Cardiac ventricle fibroblast (primary cell): ENCODE measurements at places on chromosomes 6 and 20. TPM values are rescaled to one million over a fixed set of nuclear protein-coding genes. Genes with fewer than 3 reads are reported as not detected.

Gene KCNK15
- total RNA-seq = 2.3 and 2.5 TPM in 2 replicates

Gene CENPW
- 0.64 and 0.94 TPM in 2 replicates for total RNA-seq

Gene PROKR2
- not detected in 2 replicates for total RNA-seq

Gene ADAM33
- total RNA-seq = 14.1 and 14.8 TPM in 2 replicates

Gene SPATS1
- not detected in 2 replicates for total RNA-seq

Gene GSTA2
- not detected in 2 replicates for total RNA-seq

Gene ADGB
- total RNA-seq = not detected in 2 replicates
